ENCODE measurements at places on chromosomes 7 and 10.
A peak's percentile ranks its signal among the peaks of the same experiment; 100 is the strongest.

GRCh38 chr7:157676456-157677255, 339.9 kb downstream of the DNAJB6 start:
- no peak for DNase-seq

DNA sequence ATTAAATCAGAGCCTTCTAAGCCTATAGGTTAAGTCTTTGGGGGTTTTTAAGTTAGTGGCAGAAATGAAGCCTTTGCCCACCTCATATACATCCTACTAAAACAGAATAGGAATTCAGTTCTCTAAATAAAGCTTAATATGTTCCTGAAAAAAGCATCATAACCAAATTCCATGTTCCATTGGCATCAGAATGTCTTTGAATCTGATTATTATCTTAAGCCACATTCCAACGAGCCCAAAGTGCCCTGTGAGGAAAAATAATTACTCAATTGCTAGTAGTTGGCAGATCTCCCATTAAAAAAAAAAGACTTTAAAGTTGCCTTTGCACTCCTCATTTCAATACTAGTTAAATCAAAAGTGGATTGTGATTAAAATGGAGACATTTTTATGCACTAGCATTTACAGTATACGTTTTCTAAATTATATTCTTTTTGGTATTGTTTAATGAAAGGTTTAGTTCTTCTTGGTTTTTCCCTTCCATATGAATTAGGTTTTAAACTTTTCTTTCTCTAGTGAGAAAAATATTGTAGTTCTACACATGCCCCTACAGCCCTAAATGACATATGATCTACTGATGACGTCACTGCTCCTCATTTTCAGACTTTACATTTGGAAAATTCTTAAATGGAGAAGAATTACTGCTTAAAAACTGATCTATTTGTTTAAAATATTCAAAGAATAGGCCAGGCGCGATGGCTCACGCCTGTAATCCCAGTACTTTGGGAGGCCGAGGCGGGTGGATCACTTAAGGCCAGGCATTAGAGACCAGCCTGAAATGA, 54.3 kb upstream of the CABCOCO1 start:
- DNase-seq: no peak

- DNase-seq: no peak
Measured at GRCh38 chr10:49400365-49400764, 4.5 kb upstream of the DRGX start.

DNA sequence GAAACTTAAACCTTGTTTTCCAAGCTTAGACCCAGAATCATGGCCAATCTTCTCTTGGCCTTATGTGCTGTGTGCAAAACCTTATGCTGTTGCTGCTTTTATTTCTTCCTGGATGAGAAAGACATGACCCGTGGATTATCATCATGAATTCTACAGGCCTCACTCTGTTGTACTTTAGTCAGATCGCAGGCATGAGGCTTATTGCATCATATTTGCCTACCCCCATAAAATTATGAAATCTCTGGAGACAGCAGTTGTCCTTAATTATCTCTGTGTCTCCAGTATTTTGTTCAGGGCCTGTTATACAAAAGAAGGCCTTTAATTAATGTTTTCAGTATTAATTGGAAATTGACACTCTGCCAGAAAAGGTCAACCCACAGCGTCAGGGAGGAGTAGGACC, 71.6 kb downstream of the PLCE1 start:
- DNase-seq: no peak

DNA sequence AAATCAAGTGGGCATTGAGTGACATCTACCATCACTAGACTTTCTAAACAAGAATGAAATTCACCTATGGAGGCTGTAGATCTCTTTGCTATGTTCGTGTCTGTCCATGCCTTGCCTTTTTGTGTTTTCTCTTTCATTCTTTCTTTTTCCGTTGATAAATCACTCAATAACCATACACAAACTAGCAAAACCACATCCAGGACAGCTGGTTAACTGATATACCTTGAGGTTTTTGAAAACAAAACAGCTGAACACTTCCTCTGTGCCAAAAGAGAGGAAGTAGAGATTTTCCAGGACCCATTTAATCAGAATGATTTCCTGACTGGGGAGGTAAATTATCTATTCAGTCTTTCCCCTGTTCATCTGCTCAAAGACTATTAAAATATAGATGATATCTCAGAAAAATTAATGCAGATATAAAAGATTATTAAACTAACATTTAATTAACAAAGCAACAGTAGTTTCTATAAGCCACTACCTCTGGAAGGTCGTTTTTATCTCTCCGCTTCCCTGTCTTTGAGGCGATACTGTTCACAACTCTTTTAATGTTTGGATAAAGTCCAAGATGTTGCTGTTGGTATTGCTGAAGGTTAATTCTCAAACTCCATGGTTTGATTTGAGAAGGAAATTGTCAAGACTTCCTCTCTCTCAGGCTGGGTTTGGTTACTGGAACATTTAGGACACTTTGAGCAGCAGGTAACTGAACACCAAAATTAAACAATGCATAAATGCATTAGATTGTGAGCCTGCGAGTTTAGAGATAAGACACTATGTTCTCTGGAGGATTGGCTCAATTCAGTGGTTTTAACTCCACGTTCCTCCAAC, 24.4 kb upstream of the C10orf67 start:
- no peak for DNase-seq

DNA sequence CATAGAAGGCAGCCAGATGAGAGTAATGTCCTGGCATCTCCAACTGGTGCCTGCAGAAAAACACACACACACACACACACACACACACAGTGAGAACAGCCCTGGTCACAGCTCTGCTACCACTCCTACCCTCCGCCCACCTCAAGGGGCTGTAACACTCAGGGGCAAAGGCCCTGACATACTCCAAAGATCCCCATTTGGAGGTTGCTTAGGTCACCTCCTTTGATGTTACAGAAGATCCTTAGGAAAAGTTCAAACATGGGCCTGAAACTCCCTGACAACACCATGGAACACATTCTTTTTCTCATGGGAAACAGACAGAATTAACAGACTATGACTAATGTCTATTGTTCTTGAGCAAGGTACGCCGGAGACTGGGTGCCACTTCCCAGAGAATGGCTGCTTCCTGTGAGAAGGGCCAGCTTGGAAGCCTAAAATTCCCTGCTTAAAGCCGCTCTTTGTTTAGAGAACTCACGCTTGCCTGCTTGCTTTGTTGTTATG, 27.7 kb downstream of the DENND11 start:
- no peak for DNase-seq

GRCh38 chr10:22617516-22617915, 96.9 kb downstream of the PIP4K2A start:
- no peak for DNase-seq

DNA sequence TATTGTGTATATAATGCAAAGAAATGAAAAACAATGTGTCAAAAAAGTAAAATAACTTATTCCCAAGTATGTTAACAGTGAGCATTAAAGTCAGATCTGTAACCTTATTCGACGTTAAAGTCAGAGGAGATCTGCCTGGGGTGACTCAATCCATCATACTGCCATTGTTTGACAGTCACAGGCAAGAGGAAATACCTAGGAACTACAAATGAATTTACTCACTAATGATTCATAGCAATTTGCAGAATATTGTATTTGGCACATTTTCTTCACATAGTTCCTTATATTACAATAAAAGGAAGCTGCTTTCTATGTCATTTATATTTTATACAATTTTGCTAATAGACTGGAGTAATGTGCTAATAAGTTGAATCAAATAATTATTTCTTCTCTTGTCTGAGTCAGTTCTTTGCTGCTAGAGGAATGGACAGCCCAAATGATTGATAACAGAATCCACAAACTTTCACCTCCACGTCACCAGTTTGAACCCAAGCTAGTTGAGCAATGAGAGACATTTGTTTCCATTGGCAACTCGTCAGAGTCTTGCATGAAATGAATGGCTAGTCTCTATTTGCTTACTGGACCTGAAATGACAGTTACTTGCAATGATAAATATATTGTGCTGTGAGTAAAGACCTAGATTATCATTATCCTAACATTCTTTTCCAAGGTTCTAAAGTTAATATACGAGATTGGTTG, 48.5 kb upstream of the TMEM106B start:
- DNase-seq: no peak

- no peak for DNase-seq
Measured at GRCh38 chr7:139909379-139910050, 80.5 kb downstream of the TBXAS1 start.

GRCh38 chr7:6181136-6181535, 91.3 kb downstream of the CYTH3 start:
- no peak for DNase-seq

DNA sequence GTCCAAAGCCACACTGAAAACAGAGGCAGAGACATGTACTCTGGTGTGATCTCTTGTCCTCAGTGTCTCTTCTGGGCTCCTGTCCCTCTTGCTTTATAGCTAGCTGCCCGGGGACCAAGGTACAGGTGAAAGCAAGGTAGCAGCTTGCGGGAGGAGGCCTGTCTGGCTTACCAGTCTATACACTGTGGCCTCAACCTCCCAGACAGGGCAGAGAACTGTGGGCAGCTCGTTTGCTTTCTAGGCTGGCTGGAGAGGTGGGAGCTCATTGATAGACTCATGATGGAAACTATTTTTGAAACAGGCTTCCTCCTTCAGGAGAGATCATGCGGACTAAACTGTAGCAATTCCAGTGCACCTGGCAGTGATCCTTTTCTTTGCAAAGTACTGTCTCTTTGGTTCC, 4.6 kb downstream of the CYREN start:
- DNase-seq: no peak

DNA sequence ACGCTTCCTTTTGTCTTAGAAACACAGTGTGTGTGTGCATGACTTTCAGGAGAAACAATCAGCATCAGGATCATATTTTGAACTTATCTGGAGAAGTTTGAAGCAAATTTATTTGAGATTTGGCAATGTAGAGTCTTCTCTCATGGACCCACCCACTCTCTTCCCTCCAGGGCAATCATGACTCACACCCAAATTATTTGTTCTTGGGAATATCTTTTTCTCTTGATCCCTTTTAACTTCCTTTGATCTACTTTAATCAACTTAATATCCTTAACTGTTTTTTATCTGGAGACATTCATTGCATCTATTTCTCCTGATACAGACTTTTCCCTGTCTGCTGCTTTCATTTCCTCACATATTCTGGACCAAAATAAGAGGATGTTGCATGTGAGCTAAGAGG, 1174.3 kb downstream of the GATA3 start:
- DNase-seq: no peak

- DNase-seq: peak; percentile 15
Measured at GRCh38 chr10:62183442-62183841, 85.2 kb downstream of the RTKN2 start.

- DNase-seq: no peak
Measured at GRCh38 chr7:21450941-21451340, 23.1 kb downstream of the SP4 start.

GRCh38 chr7:28695300-28696295, 262.5 kb downstream of the TRIL start:
- no peak for DNase-seq

DNA sequence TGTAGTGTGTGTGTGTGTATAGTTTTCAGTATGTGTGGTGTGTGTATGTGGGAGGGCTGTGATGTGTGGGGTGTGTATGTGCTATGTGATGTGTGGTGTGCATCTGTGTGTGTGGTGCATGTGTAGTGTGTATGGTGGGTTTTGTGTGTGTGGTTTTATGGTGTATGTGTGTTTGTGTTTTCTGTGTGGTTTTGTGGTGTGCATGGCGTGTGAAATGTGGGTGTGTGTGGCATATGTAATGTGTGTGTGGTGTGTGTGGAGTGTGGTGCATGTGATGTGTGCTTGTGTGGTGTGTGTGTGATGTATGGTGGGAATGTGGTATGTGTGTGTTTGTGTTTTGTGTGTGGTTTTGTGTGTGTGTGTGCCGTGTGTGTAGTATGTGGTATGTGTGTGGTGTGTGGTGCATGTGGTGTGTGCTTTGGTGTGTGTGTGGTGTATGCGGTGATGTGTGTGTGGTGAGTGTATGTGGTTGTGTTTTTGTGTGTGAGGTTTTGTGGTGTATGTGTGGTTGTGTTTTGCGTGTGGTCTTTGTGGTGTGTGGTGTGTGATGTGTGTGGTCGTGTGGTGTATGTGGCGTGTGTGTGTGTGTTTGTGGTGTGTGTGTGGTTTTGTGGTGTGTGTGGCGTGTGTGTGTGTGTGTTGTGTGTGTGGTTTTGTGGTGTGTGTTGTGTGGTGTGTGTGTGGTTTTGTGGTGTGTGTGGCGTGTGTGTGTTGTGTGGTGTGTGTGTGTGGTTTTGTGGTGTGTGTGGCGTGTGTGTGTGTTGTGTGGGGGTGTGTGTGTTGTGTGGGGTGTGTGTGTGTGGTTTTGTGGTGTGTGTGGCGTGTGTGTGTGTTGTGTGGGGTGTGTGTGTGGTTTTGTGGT, 18.0 kb upstream of the PPP2R2D start:
- DNase-seq: no peak

DNA sequence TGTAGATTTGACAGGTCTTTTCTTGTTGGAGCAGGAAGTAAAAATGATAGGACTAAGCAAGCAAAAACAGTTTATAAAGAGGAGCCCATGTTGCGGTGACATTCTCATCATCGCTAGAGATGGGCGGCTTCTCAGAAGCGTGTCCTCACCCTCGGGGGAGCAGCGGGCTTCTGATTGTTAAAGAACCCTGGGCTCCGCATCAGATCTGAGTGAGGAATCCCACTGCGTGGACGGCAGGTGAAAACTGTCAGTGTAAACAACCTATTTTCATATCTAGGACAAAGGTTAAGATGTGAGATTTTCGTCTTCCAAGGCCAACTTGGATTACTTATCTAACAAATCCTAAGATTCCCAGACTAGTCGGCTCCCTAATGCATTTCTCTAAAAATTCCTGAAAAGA, 177.6 kb downstream of the ADARB2 start:
- no peak for DNase-seq

- DNase-seq: no peak
Measured at GRCh38 chr10:1243486-1244234, 187.5 kb downstream of the WDR37 start.

- DNase-seq: no peak
Measured at GRCh38 chr7:41517771-41518170, 185.1 kb downstream of the INHBA start.

DNA sequence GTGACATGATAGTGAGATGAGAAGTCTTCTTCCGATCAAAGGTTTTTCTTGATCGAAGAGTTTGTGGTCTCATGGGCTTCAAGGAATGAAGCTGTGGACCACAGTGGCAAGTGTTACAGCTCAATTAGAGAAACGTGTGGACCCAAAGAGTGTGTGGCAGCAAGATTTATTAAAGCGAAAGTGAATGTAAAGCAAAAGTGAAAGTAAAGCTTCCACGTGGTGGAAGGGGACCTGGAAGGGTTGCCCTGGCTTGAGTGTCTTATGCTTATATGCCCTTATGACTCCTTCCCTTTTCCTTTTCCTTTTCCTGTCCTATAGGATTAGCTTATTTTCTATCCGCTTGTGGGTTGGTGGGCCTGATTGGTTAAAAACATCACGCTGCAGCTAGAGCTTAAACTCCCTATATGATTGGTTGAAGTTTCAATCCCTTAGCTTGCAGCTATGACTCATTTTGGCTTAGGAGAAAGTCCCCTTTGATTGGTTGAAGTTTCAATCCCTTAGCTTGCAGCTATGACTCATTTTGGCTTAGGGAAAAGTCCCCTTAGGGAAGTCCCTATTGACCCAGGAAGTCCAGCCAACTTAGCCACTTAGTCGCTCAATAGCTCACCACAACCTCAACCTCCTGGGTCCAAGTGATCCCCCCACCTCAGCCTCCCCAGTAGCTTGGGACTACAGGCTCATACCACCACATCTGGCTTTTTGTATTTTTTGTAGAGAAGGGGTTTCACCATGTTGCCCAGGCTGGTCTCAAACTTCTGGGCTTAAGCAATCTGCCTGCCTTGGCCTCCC, 34.7 kb downstream of the MRPS24 start:
- DNase-seq: peak; percentile 46
